CD4-positive, alpha-beta T cell (primary cell): ENCODE measurements at places on chromosomes 13 and 19. TPM values are rescaled to one million over a fixed set of nuclear protein-coding genes. Genes with fewer than 3 reads are reported as not detected.

DNA sequence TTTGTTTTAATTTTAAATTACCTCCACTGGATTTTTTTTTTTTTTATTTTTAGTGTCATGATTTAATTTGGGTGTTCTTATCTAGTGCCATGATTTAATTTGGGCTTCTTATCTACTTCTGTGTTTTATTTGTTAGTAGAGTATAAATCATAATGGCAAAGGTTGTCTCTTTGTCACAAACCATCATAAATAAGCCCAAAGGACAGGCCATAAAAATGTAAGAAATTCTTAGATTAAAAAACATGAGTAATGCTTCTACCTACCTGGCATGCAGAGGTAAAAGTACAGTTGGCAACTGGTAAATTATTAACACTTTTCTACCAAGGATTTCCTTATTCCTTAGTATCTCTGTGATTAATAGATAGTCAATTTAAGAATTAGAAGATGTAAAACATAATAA lies 55.2 kb downstream of the ERCC5 start:
- no peaks in the 10 kb centered on the region for H3K4me1 ChIP-seq
- no peak overlapping the region for H3K27ac ChIP-seq
- no peak overlapping the region for H3K4me3 ChIP-seq

DNA sequence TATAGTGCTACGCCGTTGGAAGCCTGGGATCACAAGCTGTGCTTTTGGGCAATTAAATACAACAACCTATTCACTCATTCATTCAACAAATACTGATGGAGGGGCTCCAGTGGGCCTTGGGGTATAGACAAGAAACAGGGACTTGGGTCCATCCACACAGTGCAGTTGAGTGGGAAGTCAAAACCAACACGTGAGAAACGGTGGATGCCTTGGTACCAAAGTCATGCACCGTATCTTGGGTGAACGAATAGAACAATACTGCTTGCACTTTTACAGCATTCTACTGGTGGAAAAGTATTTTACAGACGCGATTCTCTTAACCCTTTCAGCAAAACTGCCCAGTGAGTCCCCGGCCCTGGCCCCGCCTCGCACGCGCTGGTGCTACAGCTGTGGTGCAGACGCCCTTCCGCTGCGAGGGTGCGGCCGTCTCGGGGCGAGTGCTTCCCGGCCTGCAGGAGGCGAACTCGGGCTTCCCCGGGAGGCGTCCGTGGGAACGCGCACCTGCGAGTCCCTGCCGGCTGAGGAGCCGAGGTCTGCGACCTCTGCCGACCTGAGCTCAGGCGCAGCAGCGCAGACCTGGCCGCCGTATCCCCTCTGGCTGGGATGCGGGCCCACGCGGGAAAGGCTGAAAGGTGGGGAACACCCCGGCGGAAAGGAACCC lies 8.3 kb downstream of the TNFRSF19 start:
- H3K4me3 ChIP-seq: peak overlapping the region; percentile 70
- H3K36me3 ChIP-seq: no peaks in the 10 kb centered on the region
- peak overlapping the region; percentile 56 for H3K27ac ChIP-seq
- DNase-seq: peak; percentile 73

DNA sequence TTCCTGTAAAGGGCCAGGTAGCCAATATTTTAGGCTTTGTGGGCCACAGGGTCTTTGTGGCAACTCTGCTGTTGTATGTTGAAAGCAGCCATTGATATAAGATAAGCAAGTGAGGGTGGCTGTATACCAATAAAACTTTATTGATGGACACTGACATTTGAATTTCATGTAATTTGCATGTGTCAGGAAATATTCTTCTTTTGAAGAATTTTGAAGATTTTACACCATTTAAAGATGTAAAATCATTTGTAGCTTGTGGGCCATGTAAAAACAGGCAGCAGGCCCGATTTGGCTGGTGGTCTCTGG lies 2.4 kb upstream of the CTU1 start:
- no peak overlapping the region for H3K27ac ChIP-seq
- H3K4me3 ChIP-seq: no peak overlapping the region
- no peak for DNase-seq
- H3K27me3 ChIP-seq: no peaks in the 10 kb centered on the region

DNA sequence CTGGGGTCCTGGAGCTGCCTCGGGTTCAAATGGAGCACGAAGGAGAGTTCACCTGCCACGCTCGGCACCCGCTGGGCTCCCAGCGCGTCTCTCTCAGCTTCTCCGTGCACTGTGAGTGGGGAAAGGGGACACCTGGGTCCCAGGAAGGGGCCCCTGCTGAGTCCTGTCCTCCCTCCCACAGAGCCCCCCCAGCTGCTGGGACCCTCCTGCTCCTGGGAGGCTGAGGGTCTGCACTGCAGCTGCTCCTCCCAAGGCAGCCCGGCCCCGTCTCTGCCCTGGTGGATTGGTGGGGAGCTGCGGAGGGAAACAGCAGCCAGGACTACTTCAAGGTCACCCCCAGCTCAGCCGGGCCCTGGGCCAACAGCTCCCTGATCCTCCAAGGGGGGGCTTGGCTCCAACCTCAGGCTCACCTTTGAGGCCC lies 11.0 kb upstream of the SIGLEC11 start:
- H3K4me1 ChIP-seq: no peaks in the 10 kb centered on the region
- no peak overlapping the region for H3K4me3 ChIP-seq
- H3K27me3 ChIP-seq: peaks cover 7% of the 10 kb centered on the region
- no peak for DNase-seq
- H3K36me3 ChIP-seq: peaks cover 17% of the 10 kb centered on the region

DNA sequence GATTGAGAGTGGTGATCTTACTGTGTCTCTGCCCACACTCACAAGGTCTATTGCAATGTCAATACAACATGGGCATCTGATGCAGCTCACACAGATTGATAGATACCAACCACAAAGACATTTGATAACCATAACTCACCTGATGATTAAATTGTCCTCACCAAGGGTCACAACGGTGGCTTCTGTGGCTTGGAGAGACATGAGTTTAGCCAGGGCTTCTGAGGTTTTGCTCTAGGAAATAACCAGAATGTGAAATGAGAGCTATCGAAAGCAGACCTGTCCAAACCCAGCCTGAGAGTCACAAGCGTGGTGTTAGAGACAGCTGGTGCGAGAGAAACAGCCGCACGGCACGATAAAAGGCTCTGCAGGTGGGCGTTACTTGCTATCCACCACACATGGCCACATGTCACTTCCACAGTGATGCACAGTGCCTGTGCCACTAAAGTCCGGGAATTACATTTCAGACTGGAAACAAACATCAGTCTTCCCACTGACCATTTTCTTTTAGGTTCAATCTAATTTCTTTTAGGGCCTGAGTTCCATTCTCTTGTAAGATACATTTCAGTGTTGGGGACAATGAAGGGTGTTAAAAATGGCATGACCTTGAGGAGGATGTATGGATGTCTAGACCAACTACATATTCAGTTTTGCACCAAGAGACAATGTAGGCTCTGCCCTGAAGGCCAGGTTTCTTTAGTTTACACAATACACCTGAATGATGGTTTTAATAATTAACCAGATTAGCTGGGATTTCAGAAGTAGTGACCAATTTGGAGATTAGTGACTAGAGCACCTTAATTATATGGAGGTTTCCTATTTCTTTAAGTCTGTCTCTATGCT lies 53.7 kb downstream of the ATP7B start:
- no peak for DNase-seq
- peaks cover 38% of the 10 kb centered on the region for H3K4me1 ChIP-seq
- no peak overlapping the region for H3K4me3 ChIP-seq
- H3K36me3 ChIP-seq: no peaks in the 10 kb centered on the region
- H3K27me3 ChIP-seq: no peaks in the 10 kb centered on the region

- no peak within 1 kb of the TSS for H3K27ac ChIP-seq
- H3K27me3 ChIP-seq: peaks cover 17% of the 10 kb centered on the region
- no peak for DNase-seq
- peaks cover 21% of the 10 kb centered on the region for H3K4me1 ChIP-seq
- no peak within 1 kb of the TSS for H3K4me3 ChIP-seq
Observed at GRCh38 chr19:11538232-11539036, at the start of gene CNN1. Gene CNN1, plus strand, starts transcription at chr19:11538851. Its CDS starts 77 bp downstream, at chr19:11538928.

GRCh38 chr13:41995946-41996345 lies 35.0 kb upstream of the VWA8 start:
- no peak for DNase-seq
- no peaks in the 10 kb centered on the region for H3K4me1 ChIP-seq
- no peak overlapping the region for H3K27ac ChIP-seq
- no peaks in the 10 kb centered on the region for H3K36me3 ChIP-seq
- no peaks in the 10 kb centered on the region for H3K27me3 ChIP-seq

- no peaks in the 10 kb centered on the region for H3K36me3 ChIP-seq
- H3K4me1 ChIP-seq: peaks cover 8% of the 10 kb centered on the region
- H3K4me3 ChIP-seq: no peak overlapping the region
Observed at GRCh38 chr13:27536361-27537101, 83.8 kb downstream of the LNX2 start.

DNA sequence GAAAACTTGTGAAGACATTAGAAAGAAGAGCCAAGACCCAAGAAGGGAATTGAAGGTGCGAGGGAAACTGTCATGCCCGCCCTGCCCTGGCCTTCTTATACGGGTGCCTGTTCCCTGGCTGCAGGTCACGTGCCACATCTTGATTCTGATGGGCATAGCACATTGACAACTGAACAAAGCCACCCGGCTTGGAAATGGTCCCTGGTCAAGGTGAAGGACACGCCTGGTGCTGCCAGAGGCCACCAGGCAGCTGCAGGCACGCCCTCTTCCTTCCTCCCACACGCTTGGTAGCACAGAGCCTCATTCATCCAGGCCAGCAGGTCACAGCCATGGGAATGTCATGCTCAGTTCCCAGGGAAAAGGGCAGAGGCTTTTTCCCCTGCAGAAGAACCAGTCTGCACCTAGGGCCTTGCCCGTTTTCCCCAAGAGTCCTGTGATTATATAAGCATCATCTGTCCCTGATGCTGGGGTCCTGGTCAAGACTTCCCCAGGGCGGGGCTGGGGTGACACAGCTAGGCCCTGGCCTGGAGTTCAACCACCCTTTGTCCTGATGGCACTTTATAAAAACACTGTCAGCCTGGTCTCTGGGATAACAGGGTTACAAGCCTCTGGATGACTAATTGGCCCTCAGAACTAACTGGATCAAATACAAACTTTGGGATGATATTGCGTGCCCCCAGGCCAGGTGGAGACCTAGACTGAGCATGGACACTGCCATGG lies 56.0 kb downstream of the CDADC1 start:
- no peaks in the 10 kb centered on the region for H3K36me3 ChIP-seq
- H3K27me3 ChIP-seq: no peaks in the 10 kb centered on the region
- no peak overlapping the region for H3K27ac ChIP-seq
- no peak overlapping the region for H3K4me3 ChIP-seq
- DNase-seq: no peak

DNA sequence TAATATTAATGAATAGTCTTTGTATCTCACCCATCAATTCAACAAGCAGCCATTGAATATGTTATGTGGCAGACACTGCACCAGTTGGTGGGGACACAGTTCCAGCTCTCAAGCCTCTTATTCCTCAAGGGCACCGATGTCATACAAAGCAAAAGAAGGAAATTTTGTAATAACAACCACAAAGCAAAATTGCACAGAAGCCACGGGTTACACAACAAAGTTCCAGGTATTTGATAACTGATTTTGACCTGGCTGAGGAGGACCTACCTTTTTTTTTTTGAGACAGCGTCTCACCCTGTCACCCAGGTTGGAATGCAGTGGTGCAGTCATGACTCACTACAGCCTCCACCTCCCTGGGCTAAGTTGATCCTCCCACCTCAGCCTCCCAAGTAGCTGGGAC lies 266.7 kb downstream of the FOXO1 start:
- H3K4me1 ChIP-seq: peaks cover 8% of the 10 kb centered on the region
- H3K27me3 ChIP-seq: no peaks in the 10 kb centered on the region
- no peak overlapping the region for H3K4me3 ChIP-seq
- H3K36me3 ChIP-seq: no peaks in the 10 kb centered on the region
- no peak overlapping the region for H3K27ac ChIP-seq
- no peak for DNase-seq

GRCh38 chr13:74203576-74203975 lies 69.4 kb upstream of the KLF12 start:
- H3K27ac ChIP-seq: no peak overlapping the region
- H3K4me1 ChIP-seq: no peaks in the 10 kb centered on the region
- no peak overlapping the region for H3K4me3 ChIP-seq
- no peaks in the 10 kb centered on the region for H3K27me3 ChIP-seq
- no peaks in the 10 kb centered on the region for H3K36me3 ChIP-seq

GRCh38 chr13:20964904-20965303 lies 62.4 kb upstream of the XPO4 start:
- no peaks in the 10 kb centered on the region for H3K36me3 ChIP-seq
- H3K27me3 ChIP-seq: no peaks in the 10 kb centered on the region
- H3K4me3 ChIP-seq: no peak overlapping the region
- no peak overlapping the region for H3K27ac ChIP-seq

GRCh38 chr19:56321989-56322440 lies 7.4 kb upstream of the ZSCAN5A start:
- H3K4me3 ChIP-seq: no peak overlapping the region
- no peak for DNase-seq
- no peaks in the 10 kb centered on the region for H3K4me1 ChIP-seq

DNA sequence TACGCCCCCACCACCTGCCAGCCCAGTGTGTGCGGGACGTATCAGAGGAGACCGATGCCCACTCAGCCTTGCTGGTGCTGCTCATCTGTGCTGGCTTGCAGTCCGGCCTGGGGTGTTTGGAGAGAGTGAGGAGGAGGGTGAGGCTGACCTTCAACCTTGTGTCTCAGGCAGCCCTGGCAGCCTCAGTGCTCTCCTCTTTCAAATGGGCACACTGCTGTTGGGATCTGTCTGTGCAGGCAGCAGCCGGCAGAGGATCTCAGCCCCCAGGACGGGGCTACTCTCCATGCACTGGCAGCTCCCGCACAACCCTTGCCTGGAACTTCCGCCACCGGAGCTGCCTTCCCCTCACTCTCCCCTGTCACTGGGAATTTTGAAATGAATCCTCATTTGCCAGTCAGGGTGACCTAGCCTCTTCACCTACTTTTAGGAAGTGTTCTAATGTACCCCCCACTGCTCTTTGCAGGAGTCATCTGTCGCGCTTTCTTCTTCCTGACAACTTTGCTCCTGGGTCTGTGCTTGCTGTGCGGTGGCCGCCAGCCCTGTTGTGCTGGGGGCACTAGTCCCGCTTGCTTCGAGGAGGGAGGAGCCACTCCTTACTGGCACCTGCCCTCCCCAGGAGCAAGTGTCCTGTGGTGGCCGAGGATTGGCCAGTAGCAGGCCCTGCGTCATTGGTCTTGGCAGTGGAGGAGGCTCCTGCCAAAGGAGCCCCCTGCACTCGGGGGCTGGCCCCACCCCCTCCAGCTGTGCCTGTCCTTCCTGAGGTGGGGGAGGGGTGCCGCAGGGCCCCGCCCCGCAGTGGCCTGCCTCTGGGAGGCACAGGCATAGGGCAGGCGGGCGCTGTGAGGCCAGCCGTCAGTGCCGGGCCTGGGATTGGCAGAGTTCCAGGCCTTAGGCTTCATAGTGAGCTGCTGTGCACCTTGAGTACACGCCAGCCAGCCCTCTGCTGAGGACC lies 53.4 kb downstream of the TSSK6 start:
- H3K27me3 ChIP-seq: no peaks in the 10 kb centered on the region
- peak overlapping the region; percentile 91 for H3K27ac ChIP-seq
- peaks cover 39% of the 10 kb centered on the region for H3K36me3 ChIP-seq

Gene ZFP82
- 3.4 TPM for total RNA-seq

Gene CCDC70
- total RNA-seq: not detected

Gene S1PR5
- total RNA-seq: 0.92 TPM

Gene SLC39A3
- total RNA-seq: 7.9 TPM

Gene ZNF714
- 10.0 TPM for total RNA-seq

Gene OR7C1
- total RNA-seq: not detected

Gene ZSWIM4
- 3.8 TPM for total RNA-seq

Gene DHX34
- total RNA-seq: 6.8 TPM
